ENCODE measurements at places on chromosomes 5 and 9. TPM values are rescaled to one million over a fixed set of nuclear protein-coding genes. Genes with fewer than 3 reads are reported as not detected.

Gene CER1
- not detected for total RNA-seq

GRCh38 chr5:132420706-132421272, 51.3 kb downstream of the SLC22A5 start:
- DNase-seq, result no peak

DNA sequence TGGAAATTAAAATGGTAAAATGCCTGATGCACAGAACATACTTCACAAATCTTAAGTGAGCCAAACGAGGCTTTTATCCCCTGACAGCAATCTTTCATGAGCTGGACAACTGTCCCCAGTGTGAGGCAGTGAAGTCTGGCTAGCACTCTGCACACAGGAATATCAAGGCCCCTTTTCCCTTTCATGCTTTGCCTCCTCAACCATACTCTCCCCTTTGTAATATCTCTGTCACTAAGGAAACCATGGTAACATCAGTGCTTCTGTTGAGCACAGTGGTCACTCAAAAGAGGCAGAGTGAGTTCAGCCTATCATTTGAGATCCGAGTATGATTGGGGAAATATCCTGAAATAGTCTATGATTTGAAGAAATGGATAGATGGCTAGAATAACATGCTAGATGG, 318.3 kb downstream of the ENC1 start:
- no peak for DNase-seq

DNA sequence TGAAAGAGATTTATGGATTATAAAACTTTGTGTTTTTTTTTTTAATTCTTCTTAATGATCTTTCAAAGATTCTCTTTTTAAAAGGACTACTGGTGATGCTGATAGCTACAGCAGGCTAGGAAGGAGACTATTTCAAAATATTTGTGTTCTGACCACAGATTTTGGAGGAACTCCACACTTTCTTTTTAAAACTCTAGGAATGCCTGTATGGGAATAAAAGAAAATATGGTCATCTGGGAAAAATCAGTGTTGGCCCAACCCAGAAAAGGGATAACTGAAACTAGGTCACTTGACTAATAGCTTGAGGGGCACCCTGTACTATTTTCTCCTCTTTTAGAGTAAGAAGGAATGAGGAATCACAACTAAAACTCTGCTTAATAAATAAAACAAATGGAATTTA, 97.6 kb upstream of the ADAMTS19 start:
- DNase-seq, result no peak

DNA sequence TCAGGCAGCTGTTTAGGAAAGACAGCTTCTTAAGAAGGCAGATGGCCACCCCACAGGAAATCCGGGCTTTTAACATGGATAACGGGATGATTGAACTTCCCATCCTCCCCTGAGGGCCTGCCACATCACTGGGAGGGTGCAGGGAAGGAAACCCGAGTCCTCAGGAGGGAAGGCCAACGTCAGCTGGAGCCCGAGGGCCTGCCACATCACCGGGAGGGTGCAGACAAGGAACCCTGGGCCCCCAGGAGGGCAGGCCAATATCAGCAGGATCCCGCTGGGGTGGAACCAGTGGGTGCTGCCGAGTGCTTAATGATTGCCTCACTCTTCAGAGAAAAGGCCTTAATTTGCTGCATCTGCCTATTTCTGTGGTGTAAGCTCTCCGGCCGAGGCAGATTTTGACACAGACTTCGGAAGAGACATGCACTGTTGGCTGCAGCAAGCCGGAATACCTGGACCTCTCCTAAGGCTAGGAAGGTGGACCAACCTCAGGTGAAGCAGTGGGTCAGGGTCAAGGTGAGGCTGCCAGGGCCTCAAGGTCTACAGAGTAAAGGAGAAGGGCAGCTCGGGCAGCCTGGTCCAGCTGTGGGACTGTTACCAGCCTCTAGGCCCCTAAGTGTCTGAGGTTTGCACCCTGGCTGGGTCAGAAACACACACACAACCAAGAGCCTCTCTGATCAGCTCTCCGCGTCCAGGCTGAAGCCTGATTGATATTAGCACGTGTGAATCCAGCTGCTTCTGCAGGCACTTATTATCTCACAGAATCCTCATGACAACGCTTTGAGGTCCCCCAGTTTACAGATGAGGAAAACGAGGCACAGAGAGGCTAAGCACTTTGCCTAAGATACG, 14.8 kb upstream of the COL5A1 start:
- no peak for DNase-seq
